ENCODE measurements at places on chromosomes 3 and 15.

- no peak for DNase-seq
These were observed 37.0 kb downstream of the ABHD2 start for GRCh38 chr15:89125088-89125826.

- DNase-seq = no peak
These were observed 3.1 kb downstream of the NMNAT3 start for GRCh38 chr3:139674571-139675260.

DNA sequence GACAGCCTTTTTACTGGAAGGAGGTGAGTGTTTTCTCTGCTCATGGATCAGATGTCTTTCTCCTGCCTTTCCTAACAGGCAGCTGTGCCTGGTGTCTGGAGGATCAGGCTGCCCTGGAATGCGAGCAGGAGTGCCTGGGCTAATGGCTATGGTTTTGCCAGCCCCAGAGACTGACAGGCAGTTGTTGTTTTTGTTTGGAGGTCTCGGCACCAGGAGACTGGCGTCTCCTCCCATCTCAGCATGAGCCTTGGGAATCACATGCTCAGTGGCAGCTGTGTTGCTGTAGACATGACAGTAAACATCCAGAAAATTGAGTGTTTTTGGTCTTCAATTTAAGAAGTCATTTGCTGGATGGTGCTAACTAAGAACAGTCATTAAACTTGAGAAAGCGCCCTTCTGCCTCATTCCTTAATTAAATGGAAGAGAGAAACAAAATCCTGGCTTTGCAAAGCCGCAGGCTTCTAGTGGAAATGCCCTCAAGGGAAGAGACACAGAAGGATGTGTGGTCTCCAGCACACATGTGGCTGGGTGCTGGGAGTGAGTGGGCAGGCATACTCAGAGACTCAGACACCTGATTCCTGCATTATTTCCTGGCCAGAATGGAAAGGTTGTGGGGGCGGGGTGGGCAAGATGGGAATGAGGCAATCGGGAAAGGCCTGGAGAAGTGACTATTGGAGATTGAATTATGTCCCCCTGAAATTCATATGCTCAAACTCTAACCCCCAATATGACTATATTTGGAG lies 97.0 kb upstream of the NMNAT3 start:
- DNase-seq = peak; percentile 35

DNA sequence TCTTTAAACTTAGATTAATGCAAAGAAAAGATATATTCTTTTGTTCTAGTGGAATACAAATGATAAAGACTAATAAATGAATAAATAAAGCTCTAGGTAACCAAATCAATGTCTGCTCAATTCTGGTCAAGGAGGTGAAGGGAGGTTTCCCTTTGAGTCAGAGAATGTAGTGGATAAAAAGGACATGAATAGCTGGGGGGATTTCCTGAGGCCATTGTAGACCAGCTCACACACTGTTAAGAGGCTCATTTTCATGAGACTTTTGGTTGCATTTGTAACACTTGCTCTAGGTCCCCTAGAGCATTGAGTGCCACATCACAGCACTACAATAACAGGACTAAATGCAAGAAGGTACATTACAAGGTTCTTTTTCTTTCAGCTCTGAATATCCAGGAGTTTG lies 170.7 kb downstream of the TIGIT start:
- DNase-seq = no peak

- no peak for DNase-seq
These were observed 12.1 kb downstream of the FEZF2 start for GRCh38 chr3:62361261-62361660.

DNA sequence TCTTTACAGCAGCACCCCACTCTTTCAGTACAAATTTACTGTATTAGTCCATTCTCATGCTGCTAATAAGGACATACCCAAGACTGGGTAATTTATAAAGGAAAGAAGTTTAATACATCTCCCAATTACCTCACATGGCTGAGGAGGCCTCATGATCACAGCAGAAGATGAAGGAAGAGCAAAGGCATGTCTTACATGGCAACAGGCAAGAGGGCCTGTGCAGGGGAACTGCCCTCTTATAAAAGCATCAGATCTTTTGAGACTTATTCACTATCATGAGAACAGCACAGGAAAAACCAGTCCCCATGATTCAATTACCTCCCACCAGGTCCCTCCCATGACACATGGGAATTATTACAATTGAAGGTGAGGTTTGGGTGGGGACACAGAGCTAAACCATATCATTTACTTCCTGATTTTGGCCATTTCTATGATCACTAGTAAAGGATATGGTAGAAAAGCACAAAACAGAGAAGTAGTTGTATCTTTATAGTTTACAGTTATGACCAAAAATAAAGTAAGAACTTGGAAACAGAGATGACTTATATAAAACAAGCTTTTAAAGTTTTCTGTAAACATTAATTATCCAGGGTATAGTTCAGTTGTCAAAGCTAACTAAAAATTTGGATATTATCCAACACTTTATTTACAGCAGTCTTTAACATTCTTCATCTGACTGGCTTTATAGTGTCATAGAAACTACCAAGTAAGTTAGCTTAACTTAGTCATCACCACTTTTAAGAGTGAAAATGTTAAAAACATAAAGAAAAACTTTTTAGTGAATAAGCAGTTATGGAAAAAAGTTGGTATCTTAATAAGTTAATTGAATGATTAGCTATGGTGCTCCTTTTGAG lies 40.2 kb downstream of the P2RY1 start:
- no peak for DNase-seq

DNA sequence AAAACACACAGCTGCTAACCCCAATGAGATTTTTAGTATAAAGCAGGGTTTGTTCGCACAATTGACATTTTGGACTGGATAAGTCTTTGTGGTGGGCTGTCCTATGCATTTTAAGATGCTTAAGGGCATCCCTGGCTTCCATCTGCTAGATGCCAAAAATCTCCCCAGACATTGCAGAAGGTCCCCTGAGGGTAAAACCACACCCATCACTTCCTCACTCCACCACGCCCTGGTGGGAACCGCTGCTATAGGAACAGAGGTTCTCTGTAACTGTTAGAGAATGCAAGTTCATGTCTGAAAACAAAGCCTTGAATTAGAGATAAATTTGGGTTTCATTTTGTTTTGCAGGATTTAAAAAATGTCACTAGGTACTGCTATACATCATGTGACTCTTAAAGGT lies 67.7 kb downstream of the ARHGEF26 start:
- no peak for DNase-seq

GRCh38 chr3:71651625-71652024 lies 68.1 kb upstream of the FOXP1 start:
- no peak for DNase-seq

- DNase-seq = peak; percentile 16
These were observed 280.6 kb downstream of the ROBO2 start for GRCh38 chr3:77320514-77320913.

- DNase-seq = no peak
These were observed 433.5 kb downstream of the PLOD2 start for GRCh38 chr3:145727476-145727875.

GRCh38 chr3:171256445-171257250 lies 203.6 kb downstream of the TNIK start:
- no peak for DNase-seq

DNA sequence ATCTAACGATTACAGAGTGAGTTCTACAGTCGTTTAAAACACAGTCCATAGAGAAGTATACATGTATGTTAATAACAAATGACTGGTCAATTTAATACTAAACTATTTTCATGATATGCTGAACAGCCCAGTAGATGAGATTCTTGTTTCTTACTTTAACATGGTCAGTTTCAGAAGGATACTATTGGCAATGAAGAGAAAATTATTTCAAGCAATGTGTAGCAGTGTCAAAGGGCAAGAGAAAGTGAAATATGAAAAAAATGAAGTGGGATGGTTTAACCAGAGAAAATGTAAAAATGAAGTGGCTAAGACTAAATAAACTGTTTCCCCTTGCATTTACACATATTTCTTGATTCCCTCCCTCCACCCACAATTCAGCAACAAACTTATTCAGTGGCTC lies 192.1 kb upstream of the TTC14 start:
- DNase-seq = no peak
